ENCODE measurements at places on chromosomes 4 and X.

GRCh38 chr4:173237762-173238161 lies 69.2 kb downstream of the GALNT7 start:
- no peak for DNase-seq

DNA sequence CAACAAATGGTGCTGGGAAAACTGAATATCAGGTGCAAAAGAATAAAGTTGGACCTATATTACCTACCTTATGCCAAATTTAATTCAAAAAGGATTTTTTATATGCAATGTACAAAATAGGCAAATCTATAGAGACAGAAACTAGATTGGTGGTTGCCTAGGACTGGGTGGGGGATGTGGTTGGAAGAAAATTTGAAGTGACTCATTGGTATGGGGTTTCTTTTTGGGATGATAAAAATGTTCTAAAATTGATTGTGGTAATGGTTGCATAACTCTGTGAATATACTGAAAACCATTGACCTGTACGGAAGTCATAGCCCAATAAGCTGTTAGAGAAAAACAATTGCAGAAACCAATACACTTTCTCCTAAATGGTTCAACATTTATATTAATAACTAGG lies 72.1 kb downstream of the COL4A5 start:
- DNase-seq: no peak

- no peak for DNase-seq
Measured at GRCh38 chrX:70346418-70347070, 56.6 kb downstream of the KIF4A start.

DNA sequence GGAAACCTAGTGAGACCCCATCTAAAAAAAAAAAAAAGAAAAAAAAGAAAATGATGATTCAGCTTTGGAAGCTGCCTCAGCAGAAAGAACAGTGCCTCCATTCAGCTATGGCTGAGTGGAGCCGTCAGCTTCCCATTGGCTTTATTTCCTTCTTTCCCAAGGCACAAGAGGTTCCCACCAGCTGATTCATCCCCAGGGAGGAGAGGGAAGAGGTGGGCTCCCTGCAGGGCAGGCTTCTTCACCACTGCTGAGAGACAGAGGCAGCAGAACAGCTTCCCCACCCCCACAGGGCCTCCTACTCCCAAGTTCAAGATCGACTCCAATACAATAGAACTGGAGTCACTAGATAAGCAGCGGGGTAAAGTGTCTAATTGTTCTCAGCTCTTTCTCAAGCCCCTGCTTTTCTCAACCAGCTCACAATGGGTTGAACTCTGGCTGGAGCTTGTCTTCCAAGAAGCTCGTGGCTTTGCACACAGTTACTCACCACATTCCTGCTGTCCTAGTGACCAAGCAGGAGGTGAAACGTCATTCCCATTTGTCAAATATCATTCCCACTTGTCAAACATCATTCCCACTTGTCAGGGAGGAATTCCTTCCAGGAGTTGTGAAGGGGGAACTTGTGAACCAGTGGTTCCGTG lies 47.8 kb downstream of the FHDC1 start:
- DNase-seq: peak; percentile 3

- DNase-seq: no peak
Measured at GRCh38 chr4:145773581-145774234, 93.8 kb downstream of the C4orf51 start.

- no peak for DNase-seq
Measured at GRCh38 chr4:3746701-3747580, 19.2 kb upstream of the ADRA2C start.

DNA sequence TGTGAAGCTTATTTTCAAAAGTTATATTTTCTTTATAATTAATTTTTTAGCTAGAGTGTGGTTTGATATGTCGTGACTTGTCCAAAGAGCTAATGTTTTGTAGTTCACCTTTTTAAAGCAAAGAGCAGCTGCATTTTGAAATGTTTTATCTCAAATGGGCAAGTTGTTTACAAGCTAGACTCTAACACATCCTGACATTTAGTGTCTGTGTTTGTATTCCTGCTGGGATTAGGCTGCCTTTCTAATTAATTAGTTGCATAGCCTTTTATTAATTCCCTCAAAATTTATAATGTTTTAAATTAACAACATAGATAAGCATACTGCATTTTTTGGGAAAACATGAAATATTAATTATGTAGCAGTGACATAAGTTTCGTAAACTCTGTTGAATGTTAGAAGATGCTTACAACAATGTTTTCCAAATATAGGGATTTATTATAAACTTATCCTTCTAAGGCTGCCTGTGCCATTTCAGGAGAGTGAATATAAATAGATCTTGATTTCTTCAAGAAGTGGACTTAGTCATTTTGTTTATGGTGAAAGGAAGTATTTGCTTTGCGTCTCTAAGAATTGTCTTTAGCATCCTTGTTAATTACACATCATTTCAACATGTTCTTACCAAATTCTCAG lies 37.7 kb upstream of the NUDT6 start:
- no peak for DNase-seq

DNA sequence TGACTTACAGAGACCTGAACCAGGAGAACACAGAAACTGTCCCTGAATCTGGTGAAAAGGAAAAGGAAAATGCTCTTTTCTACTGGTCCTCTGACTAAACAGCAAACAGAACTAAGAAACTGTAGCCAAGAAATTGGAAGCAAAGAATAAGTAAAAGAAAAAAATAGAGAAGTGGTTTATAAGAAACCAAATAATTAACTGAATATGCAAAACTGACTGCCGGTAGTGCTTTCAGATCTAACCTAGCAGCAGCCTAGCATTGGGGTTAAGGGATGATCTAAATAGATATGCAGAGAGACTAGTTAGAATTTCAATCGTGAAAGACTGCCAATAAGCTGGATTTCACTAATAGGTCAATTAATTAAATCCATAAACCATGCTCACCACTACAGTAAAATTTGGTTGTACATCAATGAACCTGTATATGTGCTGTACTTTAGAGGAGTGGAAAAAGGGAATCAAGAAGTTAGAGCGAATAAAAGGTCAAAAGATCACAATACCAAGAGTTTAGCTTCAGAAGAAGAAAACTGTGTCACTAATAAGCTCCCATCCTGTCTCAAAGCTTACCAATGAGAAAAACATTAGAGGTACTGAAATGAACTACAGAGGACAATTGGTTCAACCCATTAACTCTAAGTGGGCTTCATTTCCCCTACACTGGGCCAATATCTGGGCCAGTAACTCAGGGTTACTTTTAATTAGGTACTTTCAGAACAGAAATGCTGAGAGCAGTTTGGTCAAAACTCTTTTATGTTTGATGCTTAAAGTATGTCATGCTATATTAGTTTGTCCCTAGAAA lies 53.6 kb downstream of the KLHL13 start:
- DNase-seq: no peak

GRCh38 chr4:159002950-159003349 lies 99.9 kb upstream of the RAPGEF2 start:
- DNase-seq: no peak

GRCh38 chr4:57243076-57243475 lies 132.9 kb upstream of the IGFBP7 start:
- peak; percentile 55 for DNase-seq

GRCh38 chr4:41477181-41477905 lies 60.6 kb upstream of the LIMCH1 start:
- DNase-seq: no peak

DNA sequence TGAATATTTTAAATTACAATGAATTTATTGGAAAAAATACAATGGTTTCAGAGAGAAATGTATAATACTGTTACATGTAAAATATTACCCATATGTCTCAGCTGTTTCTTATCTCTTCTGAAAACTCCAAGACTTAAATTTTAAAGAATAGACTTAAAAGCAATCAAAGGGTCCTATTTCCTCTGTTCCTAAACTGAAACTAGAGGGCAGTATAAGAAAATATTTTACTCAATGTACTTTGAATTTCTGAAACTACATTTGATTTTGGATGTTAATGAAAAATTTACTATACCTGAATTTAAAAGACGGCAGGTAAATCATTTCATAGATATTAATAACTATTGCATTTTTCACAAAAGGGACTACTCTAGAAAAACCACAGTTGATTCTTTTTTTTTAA lies 200.2 kb downstream of the LRBA start:
- no peak for DNase-seq

DNA sequence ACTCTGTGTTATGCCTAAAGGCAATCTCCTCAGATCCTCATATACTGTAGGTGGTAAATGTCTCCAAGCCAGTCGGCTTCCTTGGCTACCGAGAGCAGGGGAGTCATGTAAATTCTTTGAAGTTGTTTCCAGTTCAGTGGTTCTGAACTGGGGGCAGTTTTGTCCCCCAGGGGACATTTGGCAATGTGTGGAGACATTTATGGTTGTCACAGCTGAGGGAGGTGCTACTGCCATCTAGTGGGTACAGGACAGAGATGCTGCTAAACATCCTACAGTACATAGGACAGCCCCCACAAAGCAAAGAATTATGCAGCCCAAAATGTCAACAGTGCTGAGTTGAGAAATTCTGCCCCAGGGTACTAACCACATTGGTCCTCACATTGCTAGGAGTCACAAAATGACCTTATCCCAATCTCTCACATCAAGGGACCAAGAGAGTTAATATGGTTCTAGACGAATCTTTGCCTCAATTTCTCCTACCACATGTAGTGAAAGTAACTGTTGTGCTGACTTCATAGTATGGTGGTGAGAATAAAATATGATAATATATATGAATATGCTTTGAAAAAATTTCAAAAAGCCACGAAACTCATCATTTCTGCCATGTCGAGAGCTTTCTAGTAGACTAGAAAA lies 104.4 kb upstream of the ARHGAP24 start:
- DNase-seq: peak; percentile 46

DNA sequence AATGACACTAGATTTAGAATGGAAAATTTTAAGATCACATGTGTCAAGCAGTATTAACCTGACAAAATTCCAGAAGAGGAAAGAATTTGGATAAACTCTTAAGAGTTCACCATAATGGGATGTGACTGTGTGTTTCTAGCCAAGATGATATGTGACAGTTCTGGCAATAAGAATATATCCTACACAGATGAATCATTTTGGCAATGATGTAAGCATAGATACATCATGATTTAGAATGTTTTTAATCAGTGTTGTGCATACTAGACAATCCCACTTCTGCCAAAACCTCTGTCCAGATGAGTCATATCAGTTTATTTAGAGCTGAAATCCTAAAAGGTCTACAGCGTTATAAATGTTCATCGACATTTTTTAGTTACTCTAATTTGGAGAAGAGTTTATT lies 48.8 kb downstream of the PTCHD1 start:
- no peak for DNase-seq

DNA sequence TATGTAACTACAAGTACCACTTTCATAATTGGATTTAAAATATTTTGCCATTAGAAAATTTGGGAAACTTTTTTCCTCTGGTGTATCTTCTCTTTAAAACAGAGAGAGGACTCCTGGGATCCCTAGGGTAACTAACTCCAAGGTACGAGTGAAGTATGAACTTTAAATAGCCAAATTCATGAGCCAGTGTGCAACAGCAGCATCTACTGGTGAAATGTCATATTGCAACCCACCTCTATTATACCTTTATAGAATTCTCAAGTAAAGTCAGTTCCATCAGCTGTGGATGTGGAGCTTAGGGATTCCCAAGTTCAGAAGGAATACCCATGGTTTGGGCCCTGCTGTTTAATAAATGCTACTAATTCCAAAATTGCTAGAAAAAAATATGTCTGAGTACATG lies 282.7 kb upstream of the TAPT1 start:
- no peak for DNase-seq
